ENCODE measurements at places on chromosomes 1 and 21.

DNA sequence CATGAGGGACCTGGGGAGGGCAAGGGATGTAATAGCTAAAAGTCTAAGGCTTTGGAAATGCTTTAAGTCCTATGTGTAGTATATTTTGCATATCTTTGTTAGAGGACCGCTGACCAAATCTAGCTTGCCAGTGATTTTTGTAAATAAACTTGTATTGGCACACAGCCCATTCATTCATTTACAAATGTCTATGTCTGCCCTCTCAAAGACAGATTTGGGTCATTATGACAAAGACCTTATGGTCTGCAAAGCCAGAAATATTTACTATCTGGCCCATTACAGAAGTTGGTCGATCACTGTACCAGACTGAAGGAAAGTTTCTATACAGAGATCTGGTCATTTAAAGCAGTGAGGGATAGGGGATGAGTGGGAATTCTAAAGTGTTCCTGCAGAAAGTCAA is 120.1 kb upstream of the RAVER2 start:
- DNase-seq = no peak

- DNase-seq = no peak
Observed at GRCh38 chr1:53769780-53770179, 30.8 kb upstream of the GLIS1 start.

- no peak for DNase-seq
Observed at GRCh38 chr1:203733009-203733863, 31.7 kb upstream of the LAX1 start.

DNA sequence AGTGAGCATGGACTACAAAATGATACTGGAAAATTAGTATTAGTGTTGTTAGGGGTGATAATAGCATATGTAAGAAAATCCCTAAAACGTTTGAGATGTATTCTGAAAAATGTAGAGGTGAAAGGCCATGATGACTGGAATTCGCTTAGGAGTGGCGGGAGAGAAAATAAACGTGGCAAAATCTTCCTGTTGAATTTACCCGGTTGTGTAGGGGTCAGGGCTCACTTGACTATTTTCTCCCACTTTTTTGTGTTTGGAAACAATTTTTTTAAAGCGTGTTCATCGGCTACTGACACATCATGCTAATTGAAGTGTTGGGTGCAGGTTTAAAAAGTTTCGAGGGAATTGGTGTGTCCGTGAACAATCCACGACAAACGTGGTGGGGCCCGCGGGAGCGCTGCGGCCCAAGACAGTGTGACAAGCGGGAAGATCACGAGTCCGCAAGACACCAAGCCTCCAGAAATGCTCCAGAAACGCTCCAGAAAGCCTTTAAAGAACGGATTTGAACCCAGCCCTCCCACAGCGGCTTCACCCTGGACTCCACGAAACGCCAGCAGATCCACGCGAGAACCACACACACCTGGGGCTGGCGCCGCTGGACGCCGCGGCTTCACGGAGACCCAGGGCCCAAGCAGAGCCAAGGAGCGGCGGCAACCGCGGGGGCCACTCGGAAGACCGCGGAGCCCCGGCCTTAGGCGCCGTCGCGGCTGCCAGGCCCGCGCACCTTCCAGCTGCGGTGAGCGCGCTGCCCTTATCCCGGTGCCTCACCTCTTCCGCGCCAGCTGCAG is 573 bp downstream of the PSMG1 start:
- DNase-seq = peak; percentile 45

DNA sequence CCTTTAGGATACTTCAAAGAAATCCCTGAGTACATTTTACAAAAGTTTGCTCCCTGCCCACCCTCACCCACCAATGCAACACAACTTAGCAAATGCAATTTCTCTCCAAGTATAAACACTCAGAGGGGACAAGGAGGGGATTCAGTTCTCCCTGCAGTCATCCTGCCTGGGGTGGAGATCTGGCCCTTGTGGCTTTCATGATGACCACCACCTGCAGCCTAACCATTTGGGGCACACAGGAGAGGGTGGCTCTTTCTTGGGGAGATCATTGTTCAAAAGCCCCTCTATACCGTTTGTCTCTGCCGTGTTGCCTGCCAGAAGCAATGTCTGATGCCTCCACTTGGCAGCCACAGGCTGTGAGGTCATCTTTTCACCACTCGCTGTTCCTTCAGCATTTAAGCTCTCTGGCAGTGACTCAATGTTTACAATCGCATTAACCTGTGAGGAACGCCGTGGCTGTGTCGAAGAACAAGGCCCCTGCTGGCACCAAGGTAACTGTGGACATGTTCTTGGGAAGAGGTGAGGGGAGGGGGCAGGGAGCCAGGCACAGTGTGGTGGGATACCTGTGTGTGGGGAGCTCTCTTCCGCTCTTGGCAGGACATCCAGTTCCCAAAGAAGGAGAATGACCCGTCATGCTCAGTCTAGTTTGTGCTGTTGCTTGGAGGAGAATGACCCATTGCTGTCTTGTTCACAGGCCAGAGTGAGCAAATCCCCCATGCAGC is 103.9 kb upstream of the DUSP10 start:
- peak; percentile 28 for DNase-seq

GRCh38 chr1:247487057-247487456 is 29.2 kb upstream of the OR2B11 start:
- peak; percentile 10 for DNase-seq

DNA sequence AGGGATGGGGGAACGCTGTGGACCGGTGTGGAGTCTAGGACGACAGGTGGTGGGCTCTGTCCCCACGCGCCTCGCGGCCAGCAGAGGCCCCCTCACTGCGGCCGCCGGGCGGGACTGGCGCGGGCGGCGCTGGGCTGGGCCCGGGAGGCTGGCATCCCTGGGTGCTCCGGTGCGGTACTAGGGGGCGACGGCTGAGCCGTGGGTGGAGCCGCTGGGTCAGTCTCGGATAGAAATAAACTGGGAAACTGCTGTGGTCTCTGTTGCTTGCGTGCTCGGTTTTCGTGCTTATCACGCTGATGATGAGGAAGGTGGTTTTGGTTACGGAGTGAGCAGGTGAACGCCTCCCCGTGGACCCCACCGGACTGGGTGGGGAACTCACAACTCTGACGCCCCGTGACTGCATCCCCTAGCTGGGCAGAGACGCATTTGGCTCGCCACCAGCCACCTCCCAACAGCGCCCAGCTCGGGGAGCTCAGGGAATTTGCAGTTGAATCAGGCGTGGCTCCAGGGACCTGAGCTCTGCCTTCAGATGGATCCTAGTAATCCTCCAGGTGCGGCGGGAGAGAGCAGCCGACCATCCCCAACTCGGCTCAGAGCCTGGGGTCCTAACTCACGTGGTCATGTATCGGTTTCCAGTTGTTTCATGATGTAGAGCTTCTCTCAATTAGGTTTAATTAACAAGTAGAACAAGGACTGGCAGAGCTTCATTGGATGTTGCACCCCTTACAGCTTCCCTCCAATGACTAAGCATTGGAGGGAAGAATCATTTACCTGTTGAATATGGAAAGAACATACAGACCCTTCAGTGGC is 32.1 kb downstream of the HSD17B7 start:
- DNase-seq = peak; percentile 25

- DNase-seq = peak; percentile 59
Observed at GRCh38 chr1:150609732-150610131, 19.7 kb downstream of the ENSA start.

- DNase-seq = no peak
Observed at GRCh38 chr1:222234351-222234750, 313.6 kb downstream of the HHIPL2 start.

DNA sequence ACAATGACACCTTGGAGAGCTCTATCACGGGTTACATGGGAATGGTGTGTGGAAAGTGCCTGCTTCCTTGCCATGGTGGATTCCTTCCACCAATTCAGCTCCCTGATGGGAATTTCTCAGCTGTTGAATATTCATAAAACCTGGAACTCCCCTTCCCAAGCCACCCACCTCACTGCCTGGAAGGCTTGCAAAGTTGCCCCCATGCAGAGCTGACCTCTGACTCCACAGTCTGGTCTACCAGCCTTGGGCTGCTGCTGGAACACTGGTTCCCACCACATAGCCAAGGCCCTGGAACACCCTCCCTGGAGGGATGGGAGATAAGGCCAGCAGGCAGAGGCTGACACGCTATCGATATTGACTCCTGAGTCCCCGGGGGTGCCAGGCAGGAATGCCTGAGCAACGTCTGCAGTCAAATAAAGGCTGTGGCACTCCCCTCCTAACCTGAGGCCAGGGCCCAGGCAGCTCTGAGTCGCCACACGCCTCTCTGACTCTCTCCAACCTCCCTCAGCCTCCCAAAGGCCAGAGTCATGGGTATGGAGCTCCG is 8.8 kb downstream of the CCDC24 start:
- no peak for DNase-seq

- DNase-seq = no peak
Observed at GRCh38 chr1:106912131-106912530, 144.3 kb upstream of the PRMT6 start.

- DNase-seq = peak; percentile 64
Observed at GRCh38 chr1:89198491-89199072, at the start of gene GBP4. Gene GBP4, minus strand, starts transcription at chr1:89198942. Its CDS starts 108 bp downstream, at chr1:89198834.

DNA sequence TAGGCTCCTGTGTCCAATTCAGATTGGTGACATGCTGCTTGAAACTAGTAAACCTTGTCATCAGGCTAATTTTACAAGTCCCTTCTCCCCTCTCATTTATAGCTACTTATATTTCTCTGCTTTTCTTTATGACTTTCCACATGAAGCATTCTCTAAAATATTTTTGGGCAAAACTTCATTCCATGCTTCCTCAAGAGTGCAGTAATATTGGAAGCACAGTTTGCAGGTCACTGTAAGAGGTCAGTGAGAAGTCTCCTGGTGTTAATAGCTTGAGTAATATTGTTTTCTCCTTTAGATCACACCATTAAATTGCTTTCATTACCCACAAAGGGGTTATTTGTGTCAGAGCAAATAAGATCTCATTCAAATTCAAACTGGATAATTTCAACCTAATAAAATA is 46.6 kb downstream of the LPAR3 start:
- no peak for DNase-seq

DNA sequence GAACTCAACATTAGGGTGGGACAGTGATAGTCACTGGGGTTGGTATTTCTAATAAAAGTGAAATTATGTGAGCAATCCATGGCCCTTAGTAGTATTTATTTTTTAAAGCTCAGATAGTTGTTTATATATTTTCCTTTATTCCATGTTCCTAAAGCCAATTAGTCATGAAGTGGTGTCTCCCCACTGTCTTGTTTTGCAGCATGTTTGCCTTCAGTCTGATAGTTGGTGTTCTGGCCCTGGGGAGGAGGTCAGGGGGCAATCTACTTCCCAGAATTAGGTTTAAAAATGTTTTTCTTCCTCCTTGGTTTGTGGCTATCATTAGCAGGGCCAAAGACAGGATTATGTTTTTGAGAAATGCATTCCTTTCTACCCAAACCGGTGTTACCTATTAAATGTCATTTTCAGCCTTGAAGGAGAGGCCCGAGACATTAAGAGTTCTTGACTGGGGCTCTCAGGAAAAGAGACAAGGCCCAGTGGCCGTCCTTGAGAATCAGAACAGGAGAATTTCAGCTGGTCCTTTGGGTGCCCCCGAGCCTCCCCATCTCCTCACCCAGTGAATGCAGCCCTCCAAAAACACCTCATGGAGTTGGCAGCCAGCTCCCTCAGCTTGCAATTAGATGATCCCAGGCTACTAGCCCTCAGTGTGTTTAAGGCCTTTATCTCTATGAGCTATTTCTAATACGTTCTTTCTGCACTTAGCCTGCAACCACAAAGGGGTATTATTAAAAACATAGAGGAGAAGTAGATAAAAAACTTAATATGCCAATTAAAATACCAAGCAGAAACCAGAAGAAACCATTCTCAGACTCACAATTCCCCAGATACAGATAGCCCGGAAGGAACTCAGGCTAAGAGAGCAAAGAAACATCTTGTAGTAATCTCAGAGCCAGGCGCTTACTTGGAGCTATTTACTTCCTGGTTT is 71.3 kb upstream of the NGF start:
- DNase-seq = no peak

DNA sequence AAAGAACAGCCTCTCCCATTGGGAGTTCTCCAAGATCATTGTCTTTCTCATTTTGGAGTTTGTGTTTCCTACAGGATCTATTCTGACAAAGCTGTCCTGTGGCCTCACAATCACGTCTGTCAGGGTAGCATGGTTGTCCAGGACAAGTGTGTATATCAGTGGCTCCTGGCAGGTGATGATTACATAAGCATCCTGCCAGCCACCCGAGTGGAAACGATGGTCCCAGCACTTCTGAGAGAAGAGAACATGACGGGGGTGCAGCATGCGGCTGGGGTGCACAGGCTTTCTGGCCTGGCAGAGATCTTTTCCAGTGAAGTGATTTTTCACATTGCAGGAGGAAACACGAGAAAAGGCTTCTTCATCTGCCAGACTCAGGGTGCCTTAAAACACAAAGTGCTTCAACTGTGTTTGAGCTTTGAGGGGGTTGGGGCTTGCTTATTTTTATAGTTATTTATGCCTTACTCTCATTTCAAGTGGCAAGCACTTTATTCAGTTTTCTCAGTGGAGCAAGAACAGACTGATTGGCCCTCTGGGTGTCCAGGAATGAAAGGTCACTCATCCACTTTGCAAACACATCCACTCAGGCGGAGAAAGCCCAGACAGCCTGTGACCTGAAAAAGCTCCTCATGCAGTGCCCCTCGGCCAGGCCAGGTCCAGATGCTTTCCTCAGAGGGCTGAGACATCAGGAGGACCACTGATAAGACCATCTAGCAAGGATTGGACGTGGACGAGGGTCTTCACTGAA is 186.0 kb downstream of the DUSP10 start:
- no peak for DNase-seq

DNA sequence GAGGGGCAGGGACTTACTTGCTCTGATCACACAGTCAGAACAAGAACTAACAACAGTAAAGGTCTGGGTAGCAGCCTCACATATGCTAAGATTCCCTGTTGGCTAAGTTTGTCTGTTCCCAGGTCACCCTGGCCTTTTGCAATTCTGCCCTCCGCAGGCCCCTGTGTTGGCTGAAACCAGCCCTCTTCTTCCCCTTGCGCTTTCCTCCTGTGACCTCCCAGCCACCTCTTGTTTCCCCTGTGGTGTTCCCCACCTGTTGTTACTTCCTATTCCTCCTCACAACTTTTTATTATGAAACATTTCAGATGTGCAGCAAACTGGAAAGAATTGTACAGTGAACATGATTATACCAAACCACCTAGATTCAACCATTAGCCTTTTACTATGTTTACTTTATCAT is 23.4 kb downstream of the MAPKAPK2 start:
- peak; percentile 21 for DNase-seq

DNA sequence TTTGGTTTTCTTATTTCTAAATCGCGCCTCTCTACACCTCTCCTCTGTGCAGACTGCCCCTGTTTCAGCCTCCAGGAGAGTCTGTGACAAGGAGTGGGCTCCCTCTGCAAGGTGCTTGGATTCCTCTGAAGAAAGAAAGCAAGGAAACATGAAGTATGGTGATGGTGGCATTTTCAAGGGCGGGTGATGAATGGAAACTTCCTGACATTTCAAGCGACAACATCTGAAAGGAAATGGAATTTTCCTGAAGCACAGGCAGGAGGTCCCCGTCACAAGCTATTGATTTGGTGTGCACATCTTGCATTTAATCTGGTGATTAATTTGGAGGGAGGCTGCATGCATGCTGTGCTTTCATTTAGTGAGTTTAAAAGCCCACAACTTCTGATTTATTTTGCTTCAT is 164.6 kb upstream of the FGGY start:
- DNase-seq = peak; percentile 36

DNA sequence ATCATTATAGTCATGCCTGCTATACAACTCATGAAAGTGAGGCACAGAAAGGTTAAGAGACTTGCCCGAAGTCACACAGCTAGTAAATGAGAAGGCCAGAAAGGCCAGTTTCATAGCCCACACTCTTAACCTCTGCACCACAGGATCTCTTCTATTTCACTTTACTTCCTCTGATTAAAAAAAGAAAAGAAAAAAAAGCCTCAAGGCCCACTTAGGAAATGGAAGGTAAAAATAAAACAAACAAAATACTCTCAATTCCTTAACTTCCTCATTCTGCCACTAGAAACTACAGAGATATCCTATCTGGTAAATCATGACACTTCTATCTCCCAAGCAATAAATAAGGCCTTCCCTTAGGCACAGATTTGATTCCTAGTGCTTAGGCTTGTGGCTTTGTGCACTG is 7.6 kb upstream of the ENAH start:
- DNase-seq = no peak
